ENCODE measurements at places on chromosomes 2 and 18.

DNA sequence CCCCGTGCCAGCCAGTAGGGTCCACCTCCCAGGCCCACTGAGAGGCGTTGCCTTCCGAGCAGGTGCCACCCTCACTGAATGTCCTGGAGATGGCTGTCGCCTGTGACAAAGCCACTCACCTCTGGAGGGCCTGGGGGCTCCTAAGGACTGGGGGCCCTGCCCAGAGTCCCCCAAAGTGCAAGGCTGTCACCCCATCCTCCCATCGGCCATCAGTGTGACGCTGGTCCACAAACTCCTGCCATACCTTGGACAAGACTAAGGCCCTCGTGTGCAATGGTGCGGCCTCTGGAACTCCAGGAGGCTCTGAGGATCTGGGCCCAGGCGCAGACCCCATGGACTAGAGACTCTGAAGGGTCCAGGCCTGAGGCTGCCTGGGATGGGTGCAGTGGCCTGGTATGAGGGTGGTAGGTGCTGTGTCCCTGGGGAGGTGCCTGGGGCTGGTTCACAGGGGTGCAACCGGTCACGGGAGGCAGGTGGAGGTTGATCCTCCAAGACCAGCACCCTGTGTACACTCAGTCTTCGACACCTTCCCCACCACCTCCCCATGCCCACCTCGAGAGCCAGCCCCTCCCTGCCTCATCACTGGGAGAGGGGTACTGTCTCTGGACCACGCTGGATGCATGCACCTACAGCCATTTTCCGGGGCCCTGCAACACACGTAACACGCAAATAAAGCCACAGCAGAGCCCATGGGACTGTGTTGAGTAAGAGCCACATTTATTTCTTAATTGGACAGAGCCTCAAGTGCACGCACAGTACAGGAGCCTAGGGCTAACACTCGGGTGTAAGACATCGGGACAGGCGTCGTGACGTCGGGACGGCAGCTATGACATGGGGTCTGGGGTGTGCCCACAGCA, 21.6 kb downstream of the AQP12A start:
- no peak for DNase-seq

GRCh38 chr2:9473985-9474360, 378 bp upstream of the IAH1 start:
- no peak for DNase-seq

- DNase-seq, result peak; percentile 87
Measured at GRCh38 chr18:48161191-48161910, 230.9 kb upstream of the SMAD2 start.

DNA sequence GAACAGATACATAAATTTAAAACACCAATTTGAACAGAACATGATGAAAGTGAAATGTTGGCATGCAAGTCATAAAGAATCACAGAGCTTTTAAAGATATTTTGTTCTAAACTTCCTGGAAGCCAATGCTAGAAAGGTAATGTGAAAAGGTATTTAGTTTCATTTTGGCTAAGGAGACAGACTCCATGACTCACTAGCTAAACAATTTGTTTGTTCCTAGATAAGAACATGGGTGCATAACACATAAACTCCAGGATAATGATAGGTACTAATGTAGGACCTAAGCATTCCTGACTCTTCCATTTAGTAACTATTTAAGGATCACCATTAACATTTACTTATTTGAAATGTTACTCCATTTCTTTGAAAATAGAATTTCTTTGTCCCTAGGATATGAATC, 292.5 kb upstream of the CNTNAP5 start:
- DNase-seq, result no peak

GRCh38 chr2:204743393-204743960, 198.2 kb downstream of the PARD3B start:
- DNase-seq, result no peak

GRCh38 chr2:118032169-118033013, 18.5 kb upstream of the CCDC93 start:
- peak; percentile 77 for DNase-seq

GRCh38 chr2:18788592-18788991, 199.2 kb upstream of the NT5C1B start:
- DNase-seq, result no peak

DNA sequence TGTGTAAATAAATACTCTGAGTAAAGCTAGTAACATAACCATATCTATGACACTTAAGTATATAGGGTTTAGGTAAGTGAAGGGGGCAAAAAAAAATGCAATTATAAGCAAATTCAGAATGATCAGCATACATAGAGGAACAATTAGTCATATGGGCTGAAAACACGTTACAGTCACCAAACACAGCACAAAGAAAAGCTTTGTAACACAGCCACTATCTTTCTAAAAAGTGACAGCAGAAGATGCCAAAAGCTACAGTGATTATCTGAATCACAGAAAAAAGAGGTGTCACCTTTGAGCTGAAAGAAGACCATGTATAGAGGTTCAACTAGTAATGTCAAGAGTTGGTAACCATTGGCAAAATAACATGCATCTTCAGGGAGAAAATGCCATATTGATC, 115.5 kb downstream of the ERBB4 start:
- no peak for DNase-seq

DNA sequence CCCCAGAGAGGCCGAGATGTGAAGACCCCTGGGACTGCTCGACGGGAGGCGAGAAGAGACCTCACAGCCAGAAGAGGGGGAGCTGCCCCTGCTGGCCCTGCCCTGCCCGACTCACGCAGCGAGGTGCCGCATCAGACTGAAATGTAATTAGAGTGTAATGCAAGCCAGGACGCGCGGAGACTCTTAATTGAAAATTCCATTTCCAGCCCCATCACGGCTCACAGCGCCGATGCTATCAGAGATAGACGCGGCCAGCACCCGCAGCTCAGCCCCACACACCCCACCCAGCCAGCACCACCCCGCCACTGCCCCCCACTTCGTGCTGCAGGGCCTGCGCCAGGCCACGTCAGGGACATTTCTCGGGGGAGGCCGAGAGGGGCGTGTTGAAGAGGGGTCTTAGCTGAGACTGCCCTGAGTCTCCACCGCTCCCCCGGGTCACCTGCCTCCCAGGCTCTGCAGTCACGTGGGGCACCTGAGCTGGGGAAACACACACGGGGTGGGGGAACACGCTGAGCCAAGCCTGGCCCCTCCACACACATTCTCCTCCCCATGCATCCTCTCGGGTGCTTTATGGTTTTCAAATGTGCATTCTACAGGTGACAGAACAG, 78.1 kb downstream of the TEX51 start:
- DNase-seq, result no peak

DNA sequence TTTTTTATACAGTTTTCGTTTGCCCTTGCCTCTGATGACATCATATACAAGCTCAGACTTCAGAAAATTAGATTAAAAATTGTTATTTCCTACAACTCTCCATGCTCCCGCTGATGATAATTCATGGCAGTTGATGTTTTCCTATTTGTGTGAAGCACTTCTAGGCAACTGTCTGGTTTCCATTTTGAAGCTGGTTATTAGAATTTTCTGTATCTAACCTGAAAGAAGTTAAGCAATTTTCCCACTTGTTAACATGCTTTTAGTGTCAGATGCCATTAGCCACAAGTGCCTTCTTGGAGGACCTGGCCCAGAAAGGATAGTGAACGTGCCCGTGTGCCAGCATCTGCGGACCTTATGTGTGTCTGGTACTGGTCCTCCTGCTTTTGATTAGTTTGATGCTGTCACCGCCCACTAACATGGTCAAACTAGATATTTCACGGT, 347.6 kb upstream of the RAB12 start:
- no peak for DNase-seq

GRCh38 chr2:236659758-236660150, 90.1 kb downstream of the ACKR3 start:
- DNase-seq, result no peak

GRCh38 chr18:74342416-74343043, 26.9 kb downstream of the C18orf63 start:
- DNase-seq, result peak; percentile 87

GRCh38 chr2:183946193-183946592, 652.1 kb upstream of the ZNF804A start:
- DNase-seq, result no peak

GRCh38 chr2:111030260-111030891, 90.3 kb upstream of the BCL2L11 start:
- DNase-seq, result no peak

- no peak for DNase-seq
Measured at GRCh38 chr18:57589161-57589560, 2.7 kb upstream of the FECH start.

DNA sequence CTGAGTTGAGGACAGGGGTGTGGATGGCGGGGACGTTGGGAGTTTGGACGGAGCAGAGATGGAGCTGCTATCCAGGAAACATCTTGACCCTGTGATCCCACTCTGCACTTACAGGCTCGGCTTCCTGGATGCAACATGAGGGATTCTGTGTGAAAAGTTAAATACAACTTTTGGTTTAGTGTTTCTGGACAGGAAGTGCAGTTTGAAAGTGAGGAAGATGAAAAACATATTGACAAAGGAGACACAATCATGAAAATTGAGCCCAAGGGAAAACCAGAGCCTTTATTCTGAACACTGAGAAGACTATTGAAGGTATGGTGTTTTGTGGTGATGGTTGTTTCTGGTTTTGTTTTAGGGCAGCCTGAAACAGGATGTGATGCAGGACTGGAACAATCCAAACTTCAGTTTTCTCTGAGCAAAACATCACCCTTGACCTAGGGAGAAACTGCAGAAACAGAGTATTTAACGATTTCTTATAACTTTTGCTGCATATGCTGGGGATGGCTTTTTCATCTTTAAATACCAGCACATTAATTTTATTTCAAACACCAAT, 76.5 kb upstream of the RFX8 start:
- no peak for DNase-seq

GRCh38 chr2:40097691-40098385, 318.8 kb upstream of the THUMPD2 start:
- DNase-seq, result peak; percentile 77

GRCh38 chr2:165795011-165795410, 964 bp upstream of the GALNT3 start:
- DNase-seq, result peak; percentile 17

- DNase-seq, result no peak
Measured at GRCh38 chr2:190766595-190766994, 114.0 kb upstream of the GLS start.

GRCh38 chr2:201234663-201235135, 25.6 kb upstream of the CASP8 start:
- no peak for DNase-seq

Data from adipocyte (in vitro differentiated cells).